ENCODE measurements at places on chromosomes 1 and 21. TPM values are rescaled to one million over a fixed set of nuclear protein-coding genes. Genes with fewer than 3 reads are reported as not detected.

The S100A1 gene
- 13.4 TPM for total RNA-seq

- no peak for DNase-seq
Measured at GRCh38 chr1:26290882-26291261, 11.0 kb downstream of the SH3BGRL3 start.

The AZIN2 gene
- total RNA-seq = 3.8 TPM

DNA sequence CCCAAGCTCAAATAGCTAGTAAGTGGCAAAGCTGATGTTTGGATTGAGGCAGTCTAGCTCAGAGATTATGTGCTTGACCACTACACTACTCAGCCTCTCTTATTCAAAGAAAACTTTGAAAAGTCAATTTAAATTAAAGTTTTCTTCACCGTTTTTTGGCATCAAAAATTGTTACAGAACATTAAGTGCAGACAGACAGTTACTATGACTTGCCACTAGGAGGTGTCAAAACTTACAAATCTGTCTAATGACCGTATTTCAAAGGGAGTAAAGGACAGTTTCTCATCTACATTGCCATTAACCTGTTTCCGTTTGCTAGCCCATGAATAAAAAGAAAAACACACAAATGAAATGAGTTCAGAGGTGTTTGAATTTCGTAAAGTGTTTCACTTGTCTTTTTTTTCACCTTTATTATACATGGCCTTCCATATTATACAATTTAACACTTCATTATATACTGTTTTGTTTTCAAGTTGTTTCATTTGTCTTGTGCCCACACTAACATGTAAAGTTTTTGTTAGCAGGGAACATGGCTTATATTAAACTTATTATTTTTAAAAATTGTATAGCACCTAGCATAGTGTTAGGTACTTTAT, 57.4 kb upstream of the MTF2 start:
- DNase-seq = peak; percentile 57

The OR2L5 gene
- total RNA-seq = not detected

The PGLYRP4 gene
- 0.31 TPM for total RNA-seq
